PC-3 (cell line): ENCODE measurements at places on chromosomes 1 and 21. TPM values are rescaled to one million over a fixed set of nuclear protein-coding genes. Genes with fewer than 3 reads are reported as not detected.

Gene PLK3
- total RNA-seq, result 38.9 and 44.0 TPM in 2 replicates

DNA sequence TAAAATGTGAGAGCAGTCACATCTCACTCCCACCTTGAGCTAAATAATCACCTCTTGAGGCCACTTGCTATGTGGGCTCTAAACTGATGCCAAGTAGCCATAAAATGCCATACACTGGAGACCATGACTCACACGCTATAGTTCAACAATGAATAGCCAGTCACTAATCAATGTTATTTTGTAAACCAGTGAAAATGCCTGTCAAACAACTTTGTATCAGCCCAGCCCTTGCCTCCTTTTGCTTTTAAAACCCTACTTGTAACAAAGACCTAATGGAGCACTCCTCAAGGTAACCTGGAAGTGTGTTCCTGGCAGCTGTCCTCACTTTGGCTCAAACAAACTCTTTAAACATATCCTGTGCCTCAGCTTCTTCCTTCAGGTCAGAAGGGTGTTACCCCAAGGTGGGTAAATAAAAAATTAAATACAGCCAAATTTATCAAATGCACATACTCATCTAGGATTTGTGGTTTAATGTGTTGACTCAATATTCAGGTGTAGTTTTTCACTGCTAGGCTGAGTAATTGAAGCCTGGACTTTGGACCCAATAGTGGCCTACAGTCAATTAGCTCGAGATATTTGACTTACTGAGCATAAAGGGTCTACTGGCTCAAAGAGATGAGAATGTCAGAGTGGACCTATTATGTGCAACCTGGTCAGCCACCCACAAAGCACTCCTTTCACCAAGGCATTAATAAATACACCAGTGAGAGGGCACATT lies 154.3 kb downstream of the COQ8A start:
- peak; percentile 92 for DNase-seq

Gene ABCD3
- 31.7 and 36.3 TPM in 2 replicates for total RNA-seq

Gene NFASC
- 1.6 and 4.6 TPM in 2 replicates for total RNA-seq

DNA sequence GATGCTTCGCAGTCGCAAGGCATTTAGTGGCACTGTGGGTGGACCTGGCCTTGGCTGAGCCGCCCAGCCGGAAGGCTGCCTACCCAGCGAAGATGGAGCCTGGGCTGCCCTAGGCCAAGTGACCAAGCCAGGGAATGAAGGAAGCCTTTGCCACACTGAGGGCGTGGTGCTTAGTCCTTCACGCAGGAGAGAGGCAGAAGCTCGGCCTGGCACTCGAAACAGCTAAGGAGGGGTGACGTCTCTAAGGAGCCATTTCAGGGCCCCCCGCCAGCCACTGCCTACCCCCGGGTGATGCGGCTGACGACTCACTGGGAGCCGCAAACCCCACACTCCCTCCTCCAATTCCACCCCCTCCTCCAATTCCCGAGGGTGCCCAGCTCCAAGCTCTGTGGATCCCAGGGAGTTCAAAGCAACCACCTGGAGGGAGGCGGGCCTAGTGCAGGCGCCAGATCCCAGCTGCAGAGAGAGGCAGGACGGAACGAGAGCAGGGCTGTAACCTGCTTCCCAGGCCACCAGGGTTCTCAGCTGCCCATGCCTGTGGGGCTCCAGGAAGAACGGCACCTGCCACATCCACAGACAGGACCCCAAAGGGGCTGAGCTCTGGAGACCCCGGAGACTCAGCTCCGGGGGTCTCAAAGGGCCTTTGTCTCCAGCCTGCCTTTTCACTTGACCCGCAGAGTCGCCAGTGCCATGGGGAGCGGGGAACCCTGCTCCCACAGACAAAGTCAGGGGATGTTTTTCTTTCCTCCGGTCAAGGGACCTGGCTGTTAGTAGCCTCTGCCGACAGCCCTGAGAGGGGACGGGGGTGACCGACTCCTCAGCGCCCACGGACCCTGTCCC lies 75.8 kb downstream of the ARHGEF16 start:
- peak; percentile 57 for DNase-seq

Gene LYPD8
- not detected in 2 replicates for total RNA-seq

Gene NTMT2
- not detected in 2 replicates for total RNA-seq

DNA sequence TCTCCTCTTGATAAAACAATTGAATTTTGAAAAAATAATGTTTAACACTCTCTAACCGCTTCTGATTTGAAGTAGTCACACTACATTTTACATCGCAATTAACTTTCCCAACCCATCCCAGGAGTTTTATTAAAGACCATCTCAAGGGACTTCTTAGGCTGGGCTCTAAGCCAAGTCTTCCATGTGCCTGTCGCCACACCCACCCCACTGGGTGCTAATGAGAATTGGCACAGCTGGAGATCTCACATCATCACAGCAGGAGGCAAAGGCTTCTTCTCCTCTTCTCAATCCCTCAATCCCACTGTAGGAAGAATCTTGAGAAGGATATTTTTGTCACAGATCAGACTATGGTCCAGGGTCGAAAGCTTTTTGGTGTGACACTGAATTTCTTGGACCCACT lies 328.9 kb downstream of the NUF2 start:
- no peak for DNase-seq

DNA sequence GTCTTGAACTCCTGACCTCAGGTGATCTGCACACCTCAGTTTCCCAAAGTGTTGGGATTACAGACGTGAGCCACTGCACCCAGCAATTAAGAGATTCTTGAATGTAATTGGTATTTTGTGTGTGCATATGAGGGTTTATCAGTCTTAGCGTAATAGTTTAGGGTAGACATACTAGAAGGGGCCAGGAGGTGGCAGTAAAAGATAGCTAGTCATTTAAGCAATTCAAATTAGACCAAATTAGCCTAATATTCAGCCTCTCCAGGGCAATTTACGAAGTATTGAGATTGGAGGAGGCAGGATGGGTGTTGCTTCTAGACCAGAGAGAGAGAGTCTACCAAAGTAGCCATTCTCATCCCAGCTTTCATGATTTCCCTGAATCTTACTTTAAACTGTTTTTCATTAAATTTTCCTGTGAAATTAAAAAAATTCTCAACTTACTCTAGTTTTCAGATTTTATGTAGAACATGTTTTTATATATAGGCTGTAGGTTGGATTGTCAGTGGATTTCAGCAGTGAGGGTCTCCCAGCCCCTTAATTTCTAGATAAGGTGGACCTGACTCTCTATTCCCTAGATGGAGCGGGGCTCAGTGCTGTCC lies 119.7 kb downstream of the HHAT start:
- DNase-seq, result peak; percentile 73

Gene CHIA
- total RNA-seq, result not detected in 2 replicates

DNA sequence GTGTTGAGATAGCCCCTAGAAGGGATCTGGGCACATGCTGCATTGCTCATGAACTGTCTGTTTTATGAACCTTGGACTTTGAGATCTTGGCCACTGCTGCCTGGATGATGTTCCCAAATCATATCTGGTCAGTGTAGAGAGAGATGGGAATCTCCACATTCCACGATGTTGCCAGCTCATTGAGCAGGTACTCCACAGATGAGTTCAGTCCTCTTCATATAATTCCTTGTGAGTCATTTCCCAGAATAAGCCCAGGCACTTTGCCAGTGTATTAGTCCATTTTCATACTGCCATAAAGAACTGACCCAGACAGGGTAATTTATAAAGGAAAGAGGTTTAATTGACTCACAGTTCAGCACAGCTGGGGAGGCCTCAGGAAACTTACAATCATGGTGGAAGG lies 254.0 kb upstream of the RUNX1 start:
- peak; percentile 98 for DNase-seq

- DNase-seq, result no peak
These were observed 377.9 kb downstream of the LTN1 start for GRCh38 chr21:28614791-28615190.

DNA sequence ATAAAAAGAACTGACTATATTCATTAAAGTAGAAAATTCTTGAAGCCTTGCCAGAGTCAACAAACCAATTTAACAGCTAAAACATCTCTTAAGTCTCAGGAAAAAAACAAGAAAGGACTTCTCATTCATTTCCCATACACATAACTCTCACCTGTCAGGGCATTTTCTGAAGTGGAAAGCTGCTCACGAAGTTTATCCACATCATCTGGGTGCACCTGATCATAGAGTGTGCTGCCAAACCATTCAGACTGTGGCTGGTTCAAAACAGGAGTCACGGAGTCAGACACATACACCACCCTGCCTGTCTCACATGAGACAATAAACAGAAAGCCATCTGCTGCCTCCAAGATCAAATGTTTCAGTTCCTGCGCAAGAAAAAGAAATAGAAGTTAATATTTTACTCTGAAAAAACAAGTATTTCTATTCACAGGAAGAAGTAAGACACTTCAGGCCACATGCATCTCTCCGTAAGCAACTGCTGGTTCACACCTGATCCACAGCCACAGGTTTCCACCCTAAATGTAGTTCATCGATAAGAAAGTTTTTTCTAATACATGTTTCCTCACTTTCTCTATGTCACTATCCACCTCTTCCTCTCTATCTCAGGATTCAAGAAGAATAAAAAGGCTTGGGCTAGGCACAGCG lies 28.2 kb upstream of the CTSK start:
- no peak for DNase-seq
